ENCODE measurements at places on chromosomes 4 and X.

DNA sequence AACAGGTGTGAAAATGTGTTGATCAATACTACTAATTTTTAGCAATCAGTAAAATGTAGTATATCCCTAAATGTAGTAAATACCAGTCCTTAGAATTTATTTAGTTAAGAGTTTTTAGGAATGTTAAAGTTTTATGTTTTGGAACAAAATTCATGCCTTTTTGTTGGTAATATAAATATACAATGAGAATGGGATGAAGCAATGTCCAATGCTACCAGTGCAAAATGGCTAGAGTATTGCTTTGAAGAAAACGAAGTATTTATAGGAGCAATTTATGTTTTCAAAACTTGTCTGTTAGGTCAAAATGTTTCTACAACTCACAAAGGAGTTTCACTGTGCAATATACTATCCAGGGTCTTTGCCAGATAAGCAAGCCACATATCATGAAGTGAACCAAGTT, 851.5 kb downstream of the PCDH18 start:
- DNase-seq, result no peak

DNA sequence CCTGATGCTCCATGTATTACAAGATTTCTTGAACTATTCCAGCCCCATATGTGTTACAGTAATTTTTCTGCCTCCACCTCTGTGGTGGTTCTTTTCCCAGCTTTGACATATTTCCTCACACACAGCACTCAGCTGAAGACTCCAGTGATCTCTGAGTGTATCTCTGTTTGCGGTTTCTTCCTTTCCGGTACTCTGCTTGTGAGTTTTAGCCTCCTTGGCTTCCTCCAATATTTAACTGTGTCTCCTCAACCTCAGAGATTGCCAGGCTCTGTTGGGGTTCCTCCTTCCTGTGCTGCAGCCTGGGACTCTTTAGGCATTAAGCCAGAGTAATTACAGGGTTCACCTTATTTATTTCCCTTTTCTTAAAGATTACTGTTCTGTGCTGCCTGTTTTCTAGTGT, 73.2 kb downstream of the NFKB1 start:
- no peak for DNase-seq

DNA sequence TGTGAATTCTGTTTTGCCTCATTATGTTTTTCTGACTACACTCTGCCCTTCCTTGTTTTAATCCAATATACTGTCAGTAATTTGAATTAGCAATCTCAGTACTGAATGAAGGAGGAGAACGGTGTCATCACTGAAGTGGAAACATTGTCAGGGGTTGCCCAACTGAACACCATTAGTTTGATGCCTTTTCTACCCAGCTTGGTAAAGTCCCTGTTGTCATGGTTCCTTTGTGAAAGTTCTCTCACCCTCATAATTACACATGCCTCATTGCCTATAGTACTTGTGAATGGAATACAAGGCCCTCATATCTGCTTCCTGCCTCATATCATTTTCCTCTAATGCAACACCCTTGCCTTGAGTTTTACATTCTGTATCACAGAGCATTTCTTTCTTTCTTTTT, 76.9 kb downstream of the RRAGB start:
- DNase-seq, result peak; percentile 8

DNA sequence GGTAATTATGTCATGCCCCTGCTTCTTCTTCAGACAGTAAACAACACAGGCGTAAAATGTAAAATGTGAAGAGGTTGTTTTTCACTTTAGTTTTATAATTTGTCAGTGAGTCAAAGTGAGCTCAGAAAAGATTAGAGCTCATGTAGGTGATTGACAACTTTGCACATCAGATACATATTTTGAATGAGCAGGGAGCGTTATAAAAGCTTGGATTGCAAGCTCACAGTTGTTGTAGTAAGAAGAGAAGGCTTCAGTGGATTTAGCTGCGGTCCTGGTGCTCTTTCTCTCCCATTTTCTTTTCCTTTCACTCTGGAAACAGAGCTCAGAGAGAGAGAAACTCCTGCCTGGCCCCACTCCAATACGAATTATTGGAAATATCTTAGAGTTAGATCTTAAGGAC, 26.4 kb downstream of the MTMR1 start:
- DNase-seq, result no peak

GRCh38 chr4:178081176-178081575, 638.9 kb upstream of the AGA start:
- no peak for DNase-seq

DNA sequence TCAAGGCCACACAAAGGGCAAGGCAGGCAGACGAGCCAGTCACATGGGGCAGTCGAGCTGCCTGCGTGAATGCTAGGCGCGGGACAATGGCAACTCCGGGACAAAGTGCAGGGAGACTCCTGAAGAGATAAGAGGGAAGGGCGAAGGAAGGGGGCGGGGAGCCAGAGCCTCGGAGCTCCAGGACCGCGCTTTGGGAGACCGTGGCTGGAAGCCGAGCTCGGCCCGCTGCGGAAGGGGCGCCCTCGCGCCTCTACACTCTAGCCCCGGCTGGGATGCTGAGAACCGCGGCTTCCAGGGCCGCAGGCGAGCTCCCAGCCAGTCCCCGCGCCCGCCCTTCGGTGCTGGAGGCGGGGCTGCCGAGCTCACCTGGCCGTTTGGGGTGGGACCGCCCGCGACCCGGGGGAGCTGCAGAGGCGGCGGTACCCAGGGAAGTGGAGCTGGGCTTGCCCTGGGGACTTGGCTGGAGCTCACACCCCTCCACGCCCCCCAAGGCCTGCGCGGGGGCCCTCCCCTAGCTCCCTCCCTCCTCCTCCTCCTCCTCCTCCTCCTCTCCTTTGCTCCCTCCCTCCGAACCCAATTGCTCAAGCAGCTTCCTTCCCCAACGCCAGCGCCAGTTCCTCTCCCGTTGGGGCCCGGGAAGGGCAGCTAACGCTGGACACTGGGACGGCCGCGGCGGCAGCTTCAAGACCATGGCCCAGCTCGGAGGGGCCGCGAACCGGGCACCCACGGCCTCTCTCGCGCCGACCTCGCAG, at the start of gene SOWAHD:
Gene SOWAHD (plus strand): TSS at position 610 of the 752 bp plus-strand sequence. CDS start 80 bp downstream, at position 690.
- DNase-seq, result peak; percentile 15

DNA sequence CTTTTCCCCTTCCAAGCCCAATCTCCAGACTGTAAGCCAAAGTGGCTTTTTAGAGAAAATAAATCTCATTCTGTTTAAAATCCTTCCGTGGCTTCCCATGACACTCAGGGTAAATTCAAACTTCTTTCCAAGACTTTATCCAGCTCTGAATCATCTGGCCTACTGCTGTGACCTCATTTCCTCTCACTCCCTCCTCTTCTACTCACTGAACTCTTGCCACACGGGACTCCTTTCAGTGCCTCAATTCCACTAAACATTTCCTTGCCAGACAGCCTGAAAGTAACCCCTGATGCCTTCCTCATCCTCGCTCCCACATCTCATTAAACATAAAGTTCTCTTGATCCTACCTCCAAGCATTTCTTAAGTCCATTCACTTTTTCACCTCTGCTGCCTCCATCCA, 27.8 kb upstream of the RNF128 start:
- no peak for DNase-seq

- no peak for DNase-seq
These were observed 89.5 kb downstream of the DIAPH2 start for GRCh38 chrX:96774116-96774515.

GRCh38 chrX:139932901-139933796, at the start of gene ATP11C:
Gene ATP11C (minus strand): TSS chrX:139933053. CDS start chrX:139932042, 1,011 bp downstream.
- peak; percentile 76 for DNase-seq

DNA sequence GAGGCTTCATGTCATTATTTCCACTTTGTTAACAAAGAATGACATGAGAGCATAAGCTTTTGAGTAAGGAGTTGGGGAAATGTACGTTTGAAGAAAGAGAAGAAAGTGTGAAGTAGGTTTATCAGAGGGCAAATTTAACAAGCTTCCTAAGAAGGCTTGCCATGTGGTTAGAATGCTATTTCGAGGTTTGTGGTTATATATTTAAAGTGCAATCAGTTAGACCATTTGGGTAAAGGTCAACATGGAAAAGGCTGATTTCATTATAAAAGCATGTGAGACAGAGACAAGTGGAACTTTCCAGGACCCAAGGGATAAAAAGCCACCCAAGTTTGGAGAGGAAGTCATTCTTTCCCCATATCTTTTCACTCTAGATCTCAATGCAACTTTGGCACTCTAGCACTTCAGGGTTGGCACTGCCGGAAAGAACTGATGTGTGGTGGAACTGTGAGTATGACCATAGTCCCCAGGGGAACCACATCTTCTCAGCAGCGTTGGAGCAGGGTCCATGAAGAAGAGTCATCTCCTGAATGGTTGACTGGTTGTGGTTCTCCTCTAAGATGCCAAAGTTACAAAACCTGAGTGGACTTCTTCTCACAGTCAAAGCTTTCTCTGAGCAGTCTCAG, 529.9 kb downstream of the MID1IP1 start:
- DNase-seq, result peak; percentile 69

- no peak for DNase-seq
These were observed 142.7 kb downstream of the RPA4 start for GRCh38 chrX:97026406-97026805.
